ENCODE measurements at places on chromosomes 2 and 18.

DNA sequence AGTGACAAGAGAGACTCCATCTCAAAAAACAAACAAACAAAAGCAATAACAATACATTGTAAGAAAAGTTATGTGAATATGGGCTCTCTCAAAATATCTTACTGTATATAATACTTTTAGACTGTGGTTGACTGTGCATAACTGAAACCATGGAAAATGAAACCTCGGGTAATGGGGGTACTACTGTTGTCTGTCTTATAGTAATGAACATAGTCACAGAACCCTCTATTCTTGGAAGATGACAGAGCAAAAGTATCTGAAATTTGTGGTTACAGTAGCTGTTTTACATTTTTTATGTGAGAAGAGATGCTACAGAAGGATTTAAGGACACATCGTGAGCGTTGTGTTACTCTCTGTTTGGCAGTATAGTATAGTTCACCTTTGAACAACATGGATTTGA is 60.5 kb downstream of the MAP4K4 start:
- no peak for DNase-seq

DNA sequence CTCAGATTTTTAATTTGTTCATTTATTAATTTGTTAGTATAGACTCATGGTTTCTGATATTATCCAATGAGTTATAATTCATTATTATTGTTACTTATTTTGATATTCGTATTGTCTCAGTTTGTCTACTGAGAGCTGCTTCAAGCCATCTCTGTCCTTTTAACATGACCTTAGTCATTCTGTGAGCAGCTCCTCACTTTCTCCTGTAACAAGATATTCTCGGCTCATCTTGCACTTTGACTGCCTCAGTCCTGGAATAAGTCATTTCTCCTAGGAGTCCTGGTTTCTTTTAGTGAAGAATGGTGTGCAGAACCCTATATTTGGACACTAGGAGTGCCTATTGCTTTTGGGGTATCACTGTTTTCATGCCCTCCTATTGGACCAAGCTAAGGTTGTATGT is 13.2 kb downstream of the ASB1 start:
- no peak for DNase-seq

DNA sequence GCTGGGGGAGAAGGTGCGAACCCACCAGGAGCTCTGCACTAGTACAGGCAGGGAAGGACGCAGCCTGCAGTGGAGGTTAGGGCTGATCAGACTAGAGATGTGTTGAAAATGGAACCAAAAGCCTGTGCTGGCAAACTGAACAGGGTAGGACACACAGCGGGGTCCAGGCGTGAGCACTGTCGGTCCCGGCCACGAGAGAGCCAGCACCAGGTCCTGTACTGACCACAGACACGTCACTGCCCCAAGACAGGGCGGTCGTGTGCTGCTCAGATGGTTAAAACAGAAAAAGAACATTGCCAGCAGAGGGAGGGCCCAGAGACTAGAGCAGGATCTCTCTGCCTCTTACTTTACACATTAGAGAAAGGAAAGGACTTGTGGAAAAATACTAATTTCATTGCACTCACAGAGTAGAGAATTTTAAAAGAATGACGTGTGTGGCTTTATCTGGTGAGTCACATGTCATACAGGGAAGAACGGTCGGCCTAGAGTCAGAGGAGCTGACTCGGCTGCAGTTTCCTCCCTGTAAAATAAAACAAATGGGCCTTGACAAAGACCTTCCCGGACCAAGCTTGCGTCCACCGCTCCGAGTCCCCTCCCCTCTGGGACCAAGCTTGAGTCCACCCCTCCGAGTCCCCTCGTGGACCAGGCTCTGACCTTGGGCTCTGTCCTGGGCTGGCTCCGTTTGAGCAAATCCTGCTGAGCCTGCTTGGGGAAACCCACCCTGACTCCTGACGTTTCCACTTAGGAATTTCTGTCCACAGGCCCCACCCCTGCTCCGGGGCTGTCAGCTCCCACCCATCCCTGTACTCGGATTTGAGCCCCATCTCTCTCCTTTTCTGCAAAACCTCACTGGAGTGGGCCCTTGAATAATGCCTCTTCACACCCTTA is 16.7 kb upstream of the ADI1 start:
- no peak for DNase-seq

GRCh38 chr2:45269149-45269793 is 260.0 kb upstream of the SIX2 start:
- no peak for DNase-seq

DNA sequence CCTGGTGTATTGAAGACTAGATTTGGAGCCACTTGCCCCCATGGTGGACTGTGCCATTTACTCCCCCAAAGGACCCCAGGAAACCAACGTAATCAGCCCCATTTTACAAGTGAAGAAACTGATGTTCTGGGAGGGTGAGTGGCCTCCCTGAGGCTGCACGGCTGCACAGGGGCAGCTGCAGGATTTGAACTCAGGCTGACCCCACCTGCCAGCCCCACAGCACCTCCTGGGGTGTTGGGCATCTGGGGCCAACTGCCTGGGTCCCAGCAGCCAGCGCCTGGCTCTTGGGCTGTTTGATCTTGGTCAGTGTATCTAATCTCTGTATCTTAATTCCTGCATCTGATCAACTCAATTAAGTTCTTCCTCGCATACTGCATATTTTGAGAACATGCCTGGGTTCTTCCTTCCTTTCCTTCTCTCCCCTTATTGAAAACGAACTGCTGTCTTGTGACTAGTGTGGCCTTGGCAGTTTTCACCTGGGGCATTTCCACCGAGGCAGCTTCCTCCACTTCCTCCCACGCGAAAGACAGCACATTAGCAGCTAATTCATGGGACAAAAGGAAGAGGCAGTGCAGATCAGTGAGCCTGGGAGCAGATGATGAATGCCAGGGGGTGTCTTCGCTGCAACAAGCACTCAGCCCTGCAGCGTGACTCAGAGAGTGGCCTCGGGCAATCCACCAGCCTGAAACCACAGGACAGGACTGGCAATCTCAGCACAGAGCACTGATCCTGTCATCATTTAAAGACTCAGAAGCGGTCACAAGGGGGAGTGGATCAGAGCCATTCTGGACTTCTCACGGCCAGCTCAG is 184.1 kb upstream of the RAB12 start:
- no peak for DNase-seq
